ENCODE measurements at places on chromosomes 6 and 20.

DNA sequence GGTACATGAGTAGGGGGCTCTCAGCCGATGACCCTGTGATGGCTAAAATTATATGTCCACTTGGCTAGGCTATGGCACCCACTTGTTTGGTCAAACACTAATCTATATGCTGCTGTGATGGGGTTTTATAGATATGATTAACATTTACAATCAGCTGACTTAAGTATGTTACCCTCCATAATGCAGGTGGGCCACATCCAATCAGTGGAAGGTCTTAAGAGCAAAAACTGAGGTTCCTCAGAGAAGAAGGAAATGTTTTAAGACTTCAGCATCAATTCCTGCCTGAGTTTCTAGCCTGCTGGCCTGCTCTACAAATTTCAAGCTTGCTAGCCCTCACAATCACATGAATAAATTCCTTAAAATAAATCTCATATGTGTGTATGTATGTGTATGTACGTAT, 18.9 kb upstream of the MAK start:
- H3K4me1 ChIP-seq = no peaks in the 10 kb centered on the region
- no peak overlapping the region for H3K27ac ChIP-seq
- no peaks in the 10 kb centered on the region for H3K36me3 ChIP-seq
- H3K4me3 ChIP-seq = no peak overlapping the region
- H3K27me3 ChIP-seq = no peaks in the 10 kb centered on the region

- H3K27me3 ChIP-seq = no peaks in the 10 kb centered on the region
- H3K4me1 ChIP-seq = no peaks in the 10 kb centered on the region
- no peak overlapping the region for H3K27ac ChIP-seq
Measured at GRCh38 chr20:16066571-16066970, 506.7 kb downstream of the KIF16B start.

DNA sequence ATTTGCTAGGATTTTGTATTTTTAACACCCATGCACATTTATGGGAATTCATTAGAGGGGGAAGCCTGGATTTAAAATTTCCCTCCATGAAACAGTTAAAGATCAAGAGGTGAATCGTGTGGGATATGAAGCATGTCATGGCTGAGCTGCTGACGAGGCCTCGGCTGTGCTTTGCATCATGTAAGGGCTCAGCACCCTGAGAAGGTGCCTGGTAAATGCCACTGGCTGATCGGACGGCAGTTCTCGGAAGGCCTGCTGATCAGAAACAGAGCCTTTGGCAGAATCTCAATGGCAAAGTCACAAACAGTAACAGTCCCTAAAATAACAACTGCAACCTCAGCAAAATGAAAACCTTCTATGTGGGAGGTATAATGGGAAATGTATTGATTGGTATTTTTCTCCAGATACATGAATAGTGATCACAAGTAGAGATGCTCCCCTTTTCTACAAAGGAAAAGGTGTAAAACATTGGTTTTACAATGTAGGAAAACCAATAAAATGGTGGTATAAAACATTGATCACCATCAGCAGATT, 53.0 kb upstream of the FUCA2 start:
- H3K4me1 ChIP-seq = no peaks in the 10 kb centered on the region
- H3K27ac ChIP-seq = no peak overlapping the region
- no peaks in the 10 kb centered on the region for H3K36me3 ChIP-seq
- DNase-seq = no peak
- no peaks in the 10 kb centered on the region for H3K27me3 ChIP-seq
- H3K4me3 ChIP-seq = no peak overlapping the region

DNA sequence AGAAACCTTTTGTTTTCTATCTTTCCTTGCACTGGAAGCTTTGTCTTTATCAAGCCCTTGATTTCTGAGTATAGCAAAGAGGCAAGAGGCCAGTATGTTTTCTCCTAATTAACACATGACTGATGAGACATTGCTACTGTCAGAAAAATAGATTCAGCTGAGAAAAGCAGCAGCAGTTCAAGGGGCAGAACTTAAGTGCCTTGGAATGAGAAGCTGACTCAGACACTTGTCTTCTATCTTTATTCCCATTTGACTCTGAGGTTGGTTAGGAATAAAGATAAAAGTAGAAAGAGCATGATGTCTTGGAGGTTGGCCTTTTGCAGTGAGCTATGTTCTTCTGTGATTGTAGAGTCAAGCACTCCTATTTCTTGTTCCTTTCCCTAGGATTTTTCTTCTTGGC, 79.1 kb upstream of the MAN1A1 start:
- peaks cover 5% of the 10 kb centered on the region for H3K4me1 ChIP-seq
- no peak for DNase-seq
- H3K4me3 ChIP-seq = no peak overlapping the region
- H3K27ac ChIP-seq = no peak overlapping the region
- H3K27me3 ChIP-seq = no peaks in the 10 kb centered on the region

DNA sequence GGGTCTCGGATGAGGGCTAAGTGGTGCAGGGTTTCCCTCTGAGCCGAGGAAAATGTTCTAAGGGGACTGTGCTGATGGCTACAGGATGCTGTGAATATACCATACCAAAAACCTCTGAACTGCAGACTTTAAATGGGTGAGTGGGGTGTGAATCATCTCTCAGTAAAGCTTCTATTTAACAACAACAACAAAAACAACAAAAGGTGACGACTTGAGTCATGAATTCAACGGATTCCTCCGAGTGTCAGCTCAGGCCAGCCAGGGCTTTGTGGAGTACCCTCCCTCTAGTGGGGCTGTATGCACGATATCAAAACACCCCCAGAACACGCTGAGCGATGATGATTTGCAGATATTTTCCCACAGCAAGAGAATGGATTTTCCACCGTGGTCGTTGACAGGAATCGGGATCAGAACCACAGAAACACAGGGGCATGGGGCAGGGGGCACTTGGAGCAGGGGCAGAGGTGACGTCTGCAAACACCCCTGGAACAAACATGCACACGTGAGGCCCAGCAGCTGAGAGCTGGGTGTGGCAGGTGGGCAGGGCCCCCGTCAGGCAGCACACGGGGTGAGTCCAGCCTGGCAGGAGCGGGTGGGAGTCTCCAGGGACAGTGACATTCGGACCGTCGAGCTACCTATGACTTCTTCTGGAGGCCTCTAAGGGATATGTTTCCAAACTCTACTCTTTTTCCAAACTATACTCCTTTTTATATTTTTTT, 38.6 kb downstream of the SLC2A4RG start:
- H3K4me1 ChIP-seq = no peaks in the 10 kb centered on the region
- H3K27ac ChIP-seq = no peak overlapping the region
- no peaks in the 10 kb centered on the region for H3K36me3 ChIP-seq
- peak; percentile 53 for DNase-seq
- no peaks in the 10 kb centered on the region for H3K27me3 ChIP-seq

DNA sequence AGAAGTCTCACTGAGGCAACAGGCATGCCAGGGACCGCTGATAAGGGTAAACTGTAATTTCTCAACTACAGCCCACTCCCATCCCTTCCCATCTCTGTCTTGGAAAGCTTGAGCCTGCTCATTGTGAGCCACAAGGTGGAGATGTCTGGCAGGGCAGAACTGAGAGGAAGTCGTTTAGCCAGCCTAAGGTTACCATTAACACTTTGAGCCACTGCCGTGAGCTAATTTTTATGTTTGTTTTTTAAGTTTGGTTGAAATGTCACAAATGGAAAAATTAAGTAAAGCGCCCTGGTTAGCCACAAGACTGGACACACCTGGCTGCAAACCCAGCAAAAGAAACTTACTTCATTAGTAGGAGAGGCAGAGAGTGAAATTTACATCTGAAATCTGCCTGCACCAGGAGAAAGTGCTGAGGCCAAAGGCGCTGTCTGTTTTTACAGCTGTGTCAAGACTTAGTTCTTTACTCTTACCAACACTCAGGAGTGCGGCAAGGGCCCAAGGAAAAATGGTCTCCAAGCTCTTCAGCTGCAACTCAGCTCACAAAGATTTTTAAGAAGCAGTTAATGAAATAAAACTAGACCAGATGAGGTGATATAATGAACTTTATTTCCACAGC, 50.0 kb upstream of the FAM83C start:
- H3K27ac ChIP-seq = no peak overlapping the region
- H3K4me1 ChIP-seq = no peaks in the 10 kb centered on the region
- H3K36me3 ChIP-seq = no peaks in the 10 kb centered on the region

GRCh38 chr6:150165020-150165702, 22.3 kb downstream of the PPP1R14C start:
- no peak overlapping the region for H3K27ac ChIP-seq
- DNase-seq = no peak

DNA sequence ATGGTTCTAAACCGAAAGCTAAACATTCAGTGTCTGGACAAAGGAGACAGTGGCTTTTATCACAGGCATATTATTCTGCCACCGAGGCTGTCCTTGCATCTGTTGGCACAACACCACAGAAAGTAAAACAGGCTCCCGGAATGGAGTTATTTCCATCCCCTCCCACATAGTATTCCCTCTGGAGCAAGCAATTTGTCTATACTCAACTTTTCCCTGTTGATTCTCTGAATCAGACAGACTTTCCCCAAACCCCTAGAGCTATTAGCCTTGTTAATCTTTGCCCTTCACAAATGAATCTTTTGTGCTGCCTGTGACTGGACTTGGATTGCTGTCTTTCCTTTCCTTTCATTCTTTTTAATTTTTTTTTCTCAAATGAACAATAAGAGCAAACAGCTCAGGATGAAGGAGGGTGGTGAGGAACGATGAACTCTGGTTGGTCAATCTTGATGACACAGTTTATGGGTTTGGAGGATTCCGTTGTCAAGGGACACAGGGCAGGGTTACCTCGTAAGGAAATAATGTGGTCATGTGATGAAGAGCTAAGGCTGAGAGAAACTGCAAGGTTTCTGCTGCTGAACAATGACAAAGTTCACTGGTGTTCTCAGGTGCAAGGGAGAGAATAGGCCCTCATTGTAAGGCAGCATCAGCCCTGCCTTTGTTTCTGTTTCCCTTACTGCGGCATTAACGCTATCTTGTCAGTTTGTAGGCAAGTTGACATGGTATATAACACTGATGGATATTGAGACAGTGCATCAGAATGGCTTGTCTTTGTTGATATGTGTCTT, 275.0 kb upstream of the BMP2 start:
- H3K36me3 ChIP-seq = no peaks in the 10 kb centered on the region
- no peak overlapping the region for H3K27ac ChIP-seq
- peak; percentile 85 for DNase-seq
- H3K4me1 ChIP-seq = no peaks in the 10 kb centered on the region
- no peak overlapping the region for H3K4me3 ChIP-seq

- H3K27ac ChIP-seq = no peak overlapping the region
- DNase-seq = no peak
- no peaks in the 10 kb centered on the region for H3K27me3 ChIP-seq
- no peaks in the 10 kb centered on the region for H3K4me1 ChIP-seq
- H3K36me3 ChIP-seq = no peaks in the 10 kb centered on the region
Measured at GRCh38 chr6:132481189-132481588, 31.7 kb downstream of the STX7 start.

DNA sequence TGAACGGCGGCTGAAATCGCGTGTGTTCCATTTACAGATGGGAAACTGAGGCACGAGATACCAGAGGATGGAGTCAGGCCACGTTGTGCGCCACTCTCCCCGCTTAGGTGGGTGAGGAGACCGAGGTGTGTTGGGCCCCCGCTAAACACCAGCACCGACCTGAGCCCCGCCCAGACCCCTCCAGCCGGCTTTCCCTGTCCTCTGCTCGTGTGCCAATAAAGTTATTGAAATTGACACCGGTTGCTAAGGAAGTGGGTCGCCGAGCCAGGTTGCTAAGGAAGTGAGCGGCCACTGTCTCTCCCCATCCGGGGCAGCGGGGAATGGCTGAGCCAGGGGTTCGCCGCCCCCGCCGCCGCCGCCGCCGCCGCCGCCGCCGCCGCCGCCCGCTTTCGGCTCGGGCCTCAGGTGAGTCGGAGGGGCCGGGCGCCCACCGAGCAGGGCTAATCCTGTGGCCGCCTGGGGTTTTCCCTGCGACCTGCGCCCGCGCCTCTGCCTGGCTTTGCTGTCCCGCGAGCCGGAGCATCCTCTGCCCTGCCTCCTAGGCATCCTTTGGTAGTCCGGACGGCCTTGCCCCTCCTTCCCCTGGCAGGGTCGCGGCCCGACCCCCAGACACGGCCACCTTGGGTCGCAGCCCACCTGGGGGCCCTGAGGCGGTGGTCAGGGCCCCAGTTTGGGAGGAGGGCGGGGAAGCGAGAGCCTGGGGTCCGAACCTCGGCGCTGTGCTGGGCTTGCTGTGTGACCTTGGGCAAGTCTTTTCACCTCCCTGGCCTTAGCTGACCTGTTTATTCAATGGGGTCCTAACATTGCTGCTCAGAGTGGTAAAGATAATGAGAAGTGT, at the start of gene KIF3B:
Gene KIF3B, plus strand, starts transcription at position 291 of the 838 bp plus-strand sequence. CDS start 32,127 bp downstream, outside the sequence.
- H3K27me3 ChIP-seq = no peaks in the 10 kb centered on the region
- H3K4me3 ChIP-seq = peak within 1 kb of the TSS; percentile 73
- no peaks in the 10 kb centered on the region for H3K36me3 ChIP-seq
- H3K4me1 ChIP-seq = peaks cover 6% of the 10 kb centered on the region

GRCh38 chr20:2152317-2152716, 50.7 kb downstream of the STK35 start:
- H3K36me3 ChIP-seq = no peaks in the 10 kb centered on the region
- H3K27ac ChIP-seq = no peak overlapping the region
- H3K4me1 ChIP-seq = no peaks in the 10 kb centered on the region
- no peaks in the 10 kb centered on the region for H3K27me3 ChIP-seq
- no peak overlapping the region for H3K4me3 ChIP-seq

DNA sequence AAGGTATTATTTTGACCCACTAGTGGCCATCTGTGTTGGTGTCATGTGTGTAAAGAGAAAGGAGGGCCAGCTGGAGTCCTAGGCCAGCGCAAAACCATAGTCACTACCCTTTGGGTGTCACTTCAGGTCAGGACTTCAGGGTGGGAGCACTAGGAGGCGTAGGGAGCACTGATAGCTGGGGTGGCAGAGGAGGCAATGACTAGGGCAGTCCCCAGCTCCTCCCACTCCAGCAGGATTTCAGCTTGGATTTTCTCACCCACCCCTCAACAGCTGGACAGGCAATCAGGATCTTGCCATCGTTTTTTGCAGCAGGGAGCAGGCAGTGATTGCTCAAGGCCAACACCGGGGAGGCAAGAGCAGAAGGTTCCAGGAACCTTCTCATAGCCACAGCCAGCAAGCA, 4.2 kb upstream of the HLA-DOA start:
- no peaks in the 10 kb centered on the region for H3K27me3 ChIP-seq
- peak; percentile 31 for DNase-seq
- no peaks in the 10 kb centered on the region for H3K36me3 ChIP-seq
- no peak overlapping the region for H3K4me3 ChIP-seq
- peaks cover 5% of the 10 kb centered on the region for H3K4me1 ChIP-seq

DNA sequence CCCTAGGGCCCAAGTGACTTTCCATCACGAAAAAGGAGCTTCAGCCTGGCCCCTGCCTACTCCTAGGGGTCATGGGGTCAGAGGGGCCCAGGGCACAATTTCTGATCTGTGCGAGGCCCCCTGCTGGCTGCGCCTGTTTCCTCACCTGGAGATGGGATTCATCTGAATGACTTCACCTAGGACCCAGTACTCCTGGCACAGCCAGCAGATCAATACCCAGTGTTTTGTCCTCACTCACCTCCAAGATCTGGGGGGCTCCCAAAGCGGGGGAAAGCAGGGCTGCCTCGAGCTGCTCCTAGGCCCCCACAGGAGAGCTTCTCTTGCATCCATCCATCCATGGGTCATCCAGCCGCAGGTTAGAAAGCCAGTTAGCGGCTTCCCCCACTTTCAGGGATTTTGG, 33.8 kb downstream of the CD40 start:
- H3K4me1 ChIP-seq = no peaks in the 10 kb centered on the region
- DNase-seq = peak; percentile 52
- no peaks in the 10 kb centered on the region for H3K27me3 ChIP-seq

GRCh38 chr6:41298785-41299502, 12.5 kb upstream of the TREM1 start:
- no peaks in the 10 kb centered on the region for H3K4me1 ChIP-seq
- no peaks in the 10 kb centered on the region for H3K36me3 ChIP-seq
- no peaks in the 10 kb centered on the region for H3K27me3 ChIP-seq
- no peak overlapping the region for H3K4me3 ChIP-seq
- H3K27ac ChIP-seq = no peak overlapping the region
- no peak for DNase-seq

- DNase-seq = no peak
- H3K27me3 ChIP-seq = no peaks in the 10 kb centered on the region
- no peaks in the 10 kb centered on the region for H3K4me1 ChIP-seq
- no peak overlapping the region for H3K27ac ChIP-seq
Measured at GRCh38 chr20:47529840-47530239, 28.2 kb downstream of the NCOA3 start.
